ENCODE measurements at places on chromosomes 16 and 17.

DNA sequence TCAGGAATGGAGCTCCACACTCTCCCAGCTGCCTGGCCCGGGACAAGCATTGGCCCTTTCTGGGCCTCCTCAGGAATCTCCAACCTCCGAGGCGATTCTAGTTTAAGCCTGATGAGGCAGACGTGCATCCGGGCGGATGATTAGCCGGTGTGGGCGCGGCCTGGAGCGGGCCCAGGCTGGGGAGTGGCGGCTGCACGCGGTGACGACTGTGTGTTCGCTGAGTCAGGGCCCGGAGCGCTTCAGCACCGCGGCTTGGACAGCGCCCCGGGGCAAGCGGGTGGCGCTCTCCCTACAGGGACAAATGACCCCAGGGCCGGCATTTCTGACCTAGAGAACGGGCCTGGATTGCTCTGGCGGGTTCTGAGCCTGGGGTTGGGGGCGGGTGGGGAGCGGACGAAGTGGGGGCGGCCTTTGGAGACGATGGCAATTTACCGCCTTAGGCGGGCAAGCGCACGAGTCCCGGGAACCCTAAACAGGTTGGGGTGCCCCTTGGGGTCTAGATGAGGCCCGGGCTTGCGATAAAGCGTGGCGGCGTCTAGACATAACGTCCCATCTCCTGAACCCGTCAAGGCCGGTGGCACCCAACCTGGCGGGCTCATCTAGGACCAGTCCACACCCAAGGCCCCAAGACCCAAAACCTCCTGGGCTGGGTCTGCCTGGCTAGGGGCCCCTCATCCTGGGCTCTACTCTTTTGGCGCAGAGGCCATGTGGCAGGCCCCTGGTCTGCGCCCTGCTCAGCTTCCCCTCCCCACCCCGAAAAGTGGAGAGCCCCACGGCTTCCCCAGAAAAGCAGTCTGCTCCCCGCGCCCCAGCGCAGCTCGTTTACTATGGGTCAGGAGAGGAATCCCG lies 22.3 kb upstream of the ZNHIT3 start:
- no peaks in the 10 kb centered on the region for H3K4me1 ChIP-seq
- H3K4me3 ChIP-seq: no peak overlapping the region
- DNase-seq: peak; percentile 53
- no peaks in the 10 kb centered on the region for H3K27me3 ChIP-seq

DNA sequence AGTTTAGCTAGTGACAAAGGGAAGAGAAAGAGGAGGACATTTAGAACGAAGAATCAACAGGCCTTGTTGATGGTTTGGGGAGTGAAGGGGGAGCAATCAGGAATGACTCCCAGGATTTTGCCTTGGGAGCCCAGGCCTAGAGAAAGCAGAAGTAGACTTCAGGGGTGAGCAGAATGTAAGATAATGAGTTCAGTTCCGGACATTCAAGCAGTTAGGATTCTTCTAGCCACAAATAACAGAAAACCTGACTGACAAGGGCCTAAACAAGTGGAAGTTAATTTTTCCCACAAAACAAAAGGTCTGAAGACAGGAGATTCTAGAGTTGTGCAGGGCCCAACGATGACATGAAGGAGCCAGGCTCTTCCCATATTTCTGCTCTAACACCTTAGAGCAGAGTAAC lies 45.9 kb downstream of the SKAP1 start:
- no peak overlapping the region for H3K4me3 ChIP-seq
- H3K4me1 ChIP-seq: no peaks in the 10 kb centered on the region
- H3K27me3 ChIP-seq: peaks cover 21% of the 10 kb centered on the region
- no peak for DNase-seq

GRCh38 chr17:55368706-55369105 lies 52.9 kb downstream of the MMD start:
- no peak for DNase-seq
- no peak overlapping the region for H3K27ac ChIP-seq
- H3K4me3 ChIP-seq: no peak overlapping the region

DNA sequence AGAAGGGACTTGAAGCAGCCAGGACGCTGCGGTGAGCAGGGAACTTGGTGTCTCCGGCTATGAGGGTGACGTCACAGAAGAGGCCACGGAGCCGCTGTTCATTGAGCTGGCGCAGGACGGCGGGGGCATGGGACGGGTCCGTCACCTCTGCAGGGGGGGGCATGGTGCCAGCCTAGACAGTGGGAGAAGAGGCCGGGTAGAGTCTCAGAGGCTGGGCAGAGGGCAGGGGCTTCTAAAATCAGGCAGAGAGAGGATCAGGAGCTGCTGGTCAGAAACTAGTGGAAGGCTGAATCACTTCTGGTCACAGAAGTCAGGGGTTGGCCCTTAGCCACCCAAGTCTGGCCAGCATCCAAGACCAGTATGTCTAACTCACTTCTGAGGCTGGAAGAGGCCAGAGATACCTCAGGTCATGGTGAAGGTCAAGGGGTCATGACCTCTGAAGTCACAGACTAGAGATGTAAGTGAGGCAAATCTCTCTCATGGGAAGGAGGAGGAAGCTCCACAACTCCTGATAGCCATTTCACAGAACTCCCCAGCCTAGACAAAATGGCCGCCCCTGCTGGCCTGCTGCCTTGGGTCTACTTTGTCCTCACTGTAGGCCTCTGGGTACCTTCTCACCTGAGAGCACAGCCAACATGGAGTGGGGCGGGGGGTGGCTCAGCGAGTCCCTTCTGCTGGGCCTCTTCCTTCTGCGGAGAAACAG lies 12.6 kb downstream of the ZBTB4 start:
- DNase-seq: peak; percentile 90
- H3K27ac ChIP-seq: peak overlapping the region; percentile 66
- no peak overlapping the region for H3K4me3 ChIP-seq
- H3K36me3 ChIP-seq: no peaks in the 10 kb centered on the region
- H3K27me3 ChIP-seq: no peaks in the 10 kb centered on the region
- peaks cover 31% of the 10 kb centered on the region for H3K4me1 ChIP-seq

DNA sequence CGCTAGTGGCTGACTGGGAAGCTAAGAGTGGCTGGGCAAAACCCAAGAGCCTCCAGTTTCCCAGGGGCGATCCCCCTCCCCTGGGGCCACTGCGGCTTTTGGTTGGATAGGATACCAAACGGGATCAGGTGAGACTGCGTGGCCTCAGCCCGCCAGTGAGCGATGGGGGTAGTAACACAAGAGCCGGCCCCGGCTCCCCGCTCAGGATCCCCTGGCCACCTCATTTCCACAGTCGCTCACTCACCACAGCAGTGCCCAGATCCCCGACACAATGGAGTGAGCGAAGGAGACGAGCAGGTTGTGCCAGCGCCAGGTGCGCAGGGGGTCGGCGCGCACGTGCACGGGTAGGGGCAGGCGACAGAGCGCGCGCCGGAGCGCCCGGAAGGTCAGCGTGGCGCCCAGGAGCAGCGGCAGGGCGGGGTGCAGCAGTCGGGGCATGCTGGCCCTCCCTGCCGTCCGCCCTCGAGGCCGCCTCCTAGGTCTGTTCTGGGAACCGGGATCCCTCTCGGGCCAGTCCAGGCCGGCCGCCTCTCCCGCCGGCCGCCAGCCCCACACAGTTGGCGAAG lies 290 bp downstream of the TLCD1 start:
- H3K36me3 ChIP-seq: no peaks in the 10 kb centered on the region
- H3K4me3 ChIP-seq: peak overlapping the region; percentile 80
- H3K27ac ChIP-seq: no peak overlapping the region

DNA sequence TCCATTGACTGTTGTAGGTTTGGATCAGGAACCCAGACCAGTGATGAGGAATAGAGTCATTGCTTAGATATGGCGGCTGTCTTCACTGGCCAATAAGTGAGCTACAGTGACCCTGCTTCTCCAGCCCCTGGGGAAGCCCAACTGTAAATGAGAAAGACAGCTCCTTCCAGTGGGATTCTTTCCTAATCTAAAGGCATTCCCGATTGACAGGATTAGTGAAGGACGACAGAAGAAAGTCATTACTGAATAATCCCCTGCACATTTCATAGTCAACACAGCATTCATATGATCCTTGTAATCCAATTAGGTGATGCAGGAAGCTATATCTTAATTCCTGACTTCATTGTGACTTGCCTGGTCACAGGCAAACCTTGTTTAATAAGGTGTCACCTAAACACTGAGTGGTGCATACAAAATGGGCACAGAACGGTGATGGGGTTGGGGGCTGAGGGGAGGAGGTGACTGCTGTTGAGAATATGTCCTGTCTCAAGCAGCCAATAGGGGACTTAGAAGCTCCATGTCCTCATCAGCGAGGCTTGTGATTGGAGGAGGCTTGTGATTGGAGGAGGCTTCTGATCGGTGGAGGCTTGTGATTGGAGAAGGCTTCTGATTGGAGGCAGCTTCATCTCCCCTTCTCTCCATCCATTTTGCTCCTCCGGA lies 242.6 kb downstream of the XYLT1 start:
- H3K4me3 ChIP-seq: no peak overlapping the region
- no peaks in the 10 kb centered on the region for H3K27me3 ChIP-seq
- no peak for DNase-seq
- peaks cover 22% of the 10 kb centered on the region for H3K4me1 ChIP-seq

DNA sequence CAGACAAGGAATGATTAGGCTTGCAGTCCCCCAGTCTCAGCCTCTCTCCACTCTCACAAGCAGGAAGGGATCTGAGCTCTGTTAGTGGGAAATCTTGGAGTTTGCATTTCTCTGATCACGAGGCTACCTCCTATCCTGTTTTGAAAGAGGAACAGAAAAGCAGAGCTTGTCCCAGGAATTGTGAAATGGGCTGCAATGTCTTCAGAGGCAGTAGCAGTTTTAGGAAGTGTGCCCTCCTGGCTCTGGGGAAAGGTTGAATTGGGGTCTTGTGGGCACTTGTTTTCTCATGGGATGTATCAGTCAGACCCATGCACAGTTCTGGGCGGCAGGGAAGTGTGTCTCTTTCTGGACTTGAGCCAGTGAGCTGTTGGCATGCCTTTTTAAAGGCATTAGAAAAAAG lies 22.8 kb downstream of the NUP85 start:
- no peak for DNase-seq
- no peak overlapping the region for H3K4me3 ChIP-seq
- H3K27me3 ChIP-seq: no peaks in the 10 kb centered on the region
- no peak overlapping the region for H3K27ac ChIP-seq
- H3K4me1 ChIP-seq: no peaks in the 10 kb centered on the region

GRCh38 chr16:49491771-49492761 lies 118.5 kb downstream of the C16orf78 start:
- DNase-seq: peak; percentile 68
- no peaks in the 10 kb centered on the region for H3K36me3 ChIP-seq
- no peaks in the 10 kb centered on the region for H3K4me1 ChIP-seq
- H3K27me3 ChIP-seq: no peaks in the 10 kb centered on the region
- peak overlapping the region; percentile 47 for H3K4me3 ChIP-seq
